ENCODE measurements at places on chromosomes 5 and 9. TPM values are rescaled to one million over a fixed set of nuclear protein-coding genes. Genes with fewer than 3 reads are reported as not detected.

DNA sequence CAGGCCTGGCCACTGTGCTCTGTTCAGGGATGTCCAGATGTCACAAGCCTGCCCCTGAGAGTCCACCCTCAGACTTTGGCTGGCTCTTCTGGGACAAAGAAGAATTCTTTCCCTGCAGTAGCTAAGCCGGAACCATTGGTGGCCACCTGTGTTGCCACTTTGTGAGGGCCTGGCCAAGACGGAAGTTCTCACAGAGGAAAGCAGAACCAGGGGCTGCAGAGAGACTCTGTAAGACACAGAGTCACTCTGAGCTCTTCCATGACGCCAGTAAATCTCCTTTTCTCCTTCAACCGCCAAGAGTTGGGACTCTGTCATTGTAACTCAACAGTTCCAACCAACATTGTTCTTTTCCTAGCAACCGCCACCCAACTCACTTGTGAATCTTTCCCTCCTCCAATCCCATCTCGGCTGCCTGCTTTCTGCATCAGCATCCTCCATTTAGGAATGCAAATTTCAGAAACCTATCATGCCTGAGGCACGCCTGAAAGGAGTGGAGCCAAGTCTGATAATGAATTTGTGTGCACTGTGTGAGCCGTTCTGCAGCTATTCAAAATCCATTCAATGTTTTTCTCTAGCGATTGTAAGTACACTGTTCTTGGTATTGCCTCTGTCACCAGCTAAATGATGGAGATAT is 37.8 kb upstream of the ATP6V1G1 start:
- no peaks in the 10 kb centered on the region for H3K4me1 ChIP-seq
- no peak overlapping the region for H3K27ac ChIP-seq
- H3K4me3 ChIP-seq = no peak overlapping the region

DNA sequence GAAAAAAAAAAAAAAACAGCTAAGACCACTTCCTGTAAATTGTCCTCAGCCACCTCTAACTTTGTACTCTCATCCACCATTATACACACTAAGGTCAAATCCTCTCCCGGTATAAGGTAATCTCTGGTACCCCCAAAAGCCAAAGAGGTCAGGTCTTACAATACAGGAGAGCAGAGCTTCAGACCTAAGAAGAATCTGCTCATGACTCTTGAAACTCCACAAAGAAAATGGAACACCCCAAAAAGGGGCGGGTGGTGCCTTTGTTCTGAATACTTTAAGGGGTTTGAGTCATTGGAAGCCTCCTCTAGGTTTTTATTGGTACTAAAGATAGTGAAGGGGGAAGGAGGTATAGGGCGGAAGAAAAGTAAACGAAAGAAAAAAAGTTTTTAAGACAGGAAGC is 69.8 kb downstream of the COL15A1 start:
- H3K27ac ChIP-seq = no peak overlapping the region
- no peaks in the 10 kb centered on the region for H3K4me1 ChIP-seq
- no peaks in the 10 kb centered on the region for H3K27me3 ChIP-seq
- no peak overlapping the region for H3K4me3 ChIP-seq

PCDHGA5 gene
- polyA plus RNA-seq = not detected

PLAC8L1 gene
- polyA plus RNA-seq = not detected

GRCh38 chr9:88775559-88775958 is 215.7 kb upstream of the S1PR3 start:
- H3K4me3 ChIP-seq = no peak overlapping the region
- H3K27ac ChIP-seq = no peak overlapping the region

DNA sequence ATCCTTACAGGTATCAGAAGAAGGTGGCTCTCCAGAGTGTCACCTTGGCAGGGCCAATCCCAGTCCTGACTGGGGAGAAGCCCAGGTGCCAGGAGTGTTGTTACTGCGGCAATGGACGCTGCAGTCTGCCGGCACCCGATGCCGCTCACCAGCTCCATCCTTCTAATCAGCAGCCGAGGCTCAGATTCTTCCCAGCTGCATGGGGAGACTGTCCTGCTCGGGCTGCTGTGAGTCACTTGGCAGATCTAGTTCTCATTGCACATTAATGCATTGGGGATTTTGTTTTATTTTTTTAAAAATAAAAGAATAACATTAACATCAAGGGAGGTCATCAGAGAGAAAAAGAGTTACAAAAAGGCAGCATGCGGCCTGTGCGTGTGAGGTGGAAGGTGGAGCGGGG is 115.8 kb downstream of the MTX3 start:
- no peaks in the 10 kb centered on the region for H3K36me3 ChIP-seq
- no peaks in the 10 kb centered on the region for H3K27me3 ChIP-seq
- no peak overlapping the region for H3K4me3 ChIP-seq
- H3K4me1 ChIP-seq = no peaks in the 10 kb centered on the region
